ENCODE measurements at places on chromosomes 5 and 9. TPM values are rescaled to one million over a fixed set of nuclear protein-coding genes. Genes with fewer than 3 reads are reported as not detected.
A peak's percentile ranks its signal among the peaks of the same experiment; 100 is the strongest.

Gene CER1
- total RNA-seq = not detected

Gene FAM153A
- total RNA-seq = 3.8 TPM

Gene SPINK6
- not detected for total RNA-seq

Gene GABRG2
- total RNA-seq = 1.6 TPM

Gene PCA3
- not detected for total RNA-seq

Gene ENTR1
- 24.1 TPM for total RNA-seq

Gene MYO10
- not detected for total RNA-seq

Gene ADAMTS13
- total RNA-seq = 1.1 TPM

Gene C5orf58
- total RNA-seq = not detected

Gene REEP2
- total RNA-seq = not detected

Gene CDK9
- total RNA-seq = 119 TPM

Gene LCN9
- not detected for total RNA-seq

Gene TMC1
- total RNA-seq = not detected

Gene UGT3A1
- total RNA-seq = not detected

GRCh38 chr5:150204590-150204960 is 14.7 kb downstream of the SLC6A7 start:
- H3K4me3 ChIP-seq = no peak overlapping the region
- H3K27me3 ChIP-seq = peaks cover 24% of the 10 kb centered on the region
- no peaks in the 10 kb centered on the region for H3K36me3 ChIP-seq
- no peak overlapping the region for H3K27ac ChIP-seq

GRCh38 chr9:93960221-93960970 is 5.2 kb upstream of the BARX1 start:
- peaks cover 24% of the 10 kb centered on the region for H3K4me1 ChIP-seq
- peak overlapping the region; percentile 51 for H3K4me3 ChIP-seq
- no peaks in the 10 kb centered on the region for H3K36me3 ChIP-seq
- no peak overlapping the region for H3K27ac ChIP-seq
- peaks cover 63% of the 10 kb centered on the region for H3K27me3 ChIP-seq

DNA sequence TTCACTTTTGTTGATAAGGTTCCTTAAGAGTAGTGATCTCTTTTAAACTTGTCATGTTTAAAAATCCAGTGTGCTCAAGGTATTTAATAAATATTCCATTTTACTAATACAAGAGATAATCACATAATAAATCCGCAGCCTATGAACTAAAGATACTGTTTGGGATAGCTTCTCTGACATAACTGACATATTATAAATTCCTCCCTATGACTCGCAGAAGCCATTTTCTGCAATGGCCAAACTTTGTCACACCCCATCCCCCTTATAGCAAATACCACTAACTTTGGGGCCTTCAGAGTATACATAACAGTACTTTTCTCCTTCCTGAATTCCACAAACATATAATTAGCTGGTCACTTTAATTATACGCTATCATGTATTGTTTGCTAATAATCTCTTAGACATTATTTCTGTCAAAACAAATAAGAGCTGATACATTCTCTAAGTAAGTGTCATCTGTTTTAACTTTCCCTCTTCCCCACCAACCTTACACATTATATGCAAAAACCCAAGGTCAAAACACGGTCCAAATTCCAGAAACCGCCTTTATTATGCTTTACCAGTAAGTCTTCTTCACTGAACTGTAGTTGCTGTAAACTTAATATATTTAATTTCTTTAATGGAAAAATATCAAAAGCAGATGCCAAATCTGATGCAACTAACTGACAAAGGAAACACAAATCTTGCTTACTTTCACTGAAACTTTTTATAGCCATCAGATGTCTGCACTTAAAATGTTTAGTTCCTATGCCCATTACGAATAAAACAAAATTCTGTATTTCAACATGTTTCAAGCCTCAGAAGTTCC is 971 bp downstream of the TMEM267 start:
- H3K27me3 ChIP-seq = no peaks in the 10 kb centered on the region
- H3K4me1 ChIP-seq = peaks cover 38% of the 10 kb centered on the region
- H3K4me3 ChIP-seq = peak overlapping the region; percentile 88

DNA sequence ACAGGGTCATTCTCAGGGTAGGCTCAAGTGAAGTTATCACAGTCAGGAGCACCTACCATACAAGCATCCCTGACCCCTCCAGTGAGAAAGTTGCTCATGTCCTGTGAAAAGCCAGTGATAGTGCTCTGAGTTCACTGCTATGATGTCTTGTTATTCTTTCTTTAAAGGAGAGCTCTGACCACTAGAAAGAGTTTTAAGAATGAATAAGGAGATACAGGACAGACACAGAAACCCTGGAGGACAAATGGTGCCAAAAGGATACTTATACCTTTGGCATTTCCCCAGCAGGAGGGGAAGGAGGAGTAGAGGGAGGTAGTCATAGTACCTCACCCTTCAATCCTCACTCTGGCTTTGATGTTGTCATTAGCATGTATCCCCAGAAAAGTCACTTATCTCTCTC is 84.0 kb upstream of the AGXT2 start:
- H3K4me3 ChIP-seq = no peak overlapping the region
- H3K27ac ChIP-seq = no peak overlapping the region
- H3K36me3 ChIP-seq = no peaks in the 10 kb centered on the region
- no peak for DNase-seq

GRCh38 chr9:312596-313320 is 98.1 kb downstream of the DOCK8 start:
- H3K4me1 ChIP-seq = no peaks in the 10 kb centered on the region
- DNase-seq = no peak
- H3K4me3 ChIP-seq = no peak overlapping the region
- no peaks in the 10 kb centered on the region for H3K27me3 ChIP-seq

DNA sequence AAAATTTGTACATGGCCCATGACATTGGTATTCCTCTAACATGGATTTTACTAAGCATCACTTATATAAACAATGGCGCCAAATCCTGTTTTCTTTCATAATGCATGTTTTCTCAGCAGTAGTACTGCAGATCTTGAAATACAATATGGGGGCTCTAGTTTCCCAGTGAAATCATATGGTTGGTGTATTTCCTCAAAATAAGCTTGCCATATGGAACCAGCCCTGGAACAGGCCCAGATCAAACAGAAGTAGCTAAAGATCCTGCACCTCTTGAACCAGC is 163.9 kb downstream of the ZNF608 start:
- DNase-seq = no peak
- H3K36me3 ChIP-seq = no peaks in the 10 kb centered on the region
- H3K4me3 ChIP-seq = no peak overlapping the region
- H3K27ac ChIP-seq = no peak overlapping the region
- H3K4me1 ChIP-seq = peaks cover 12% of the 10 kb centered on the region

- H3K4me1 ChIP-seq = no peaks in the 10 kb centered on the region
- H3K4me3 ChIP-seq = no peak overlapping the region
- no peak overlapping the region for H3K27ac ChIP-seq
- H3K27me3 ChIP-seq = no peaks in the 10 kb centered on the region
Observed at GRCh38 chr5:78964889-78965288, 20.2 kb downstream of the ARSB start.

- H3K27me3 ChIP-seq = no peaks in the 10 kb centered on the region
- DNase-seq = no peak
- H3K36me3 ChIP-seq = no peaks in the 10 kb centered on the region
- H3K27ac ChIP-seq = peak overlapping the region; percentile 60
- peak overlapping the region; percentile 56 for H3K4me3 ChIP-seq
Observed at GRCh38 chr5:119078861-119079260, 8.0 kb downstream of the DMXL1 start.

DNA sequence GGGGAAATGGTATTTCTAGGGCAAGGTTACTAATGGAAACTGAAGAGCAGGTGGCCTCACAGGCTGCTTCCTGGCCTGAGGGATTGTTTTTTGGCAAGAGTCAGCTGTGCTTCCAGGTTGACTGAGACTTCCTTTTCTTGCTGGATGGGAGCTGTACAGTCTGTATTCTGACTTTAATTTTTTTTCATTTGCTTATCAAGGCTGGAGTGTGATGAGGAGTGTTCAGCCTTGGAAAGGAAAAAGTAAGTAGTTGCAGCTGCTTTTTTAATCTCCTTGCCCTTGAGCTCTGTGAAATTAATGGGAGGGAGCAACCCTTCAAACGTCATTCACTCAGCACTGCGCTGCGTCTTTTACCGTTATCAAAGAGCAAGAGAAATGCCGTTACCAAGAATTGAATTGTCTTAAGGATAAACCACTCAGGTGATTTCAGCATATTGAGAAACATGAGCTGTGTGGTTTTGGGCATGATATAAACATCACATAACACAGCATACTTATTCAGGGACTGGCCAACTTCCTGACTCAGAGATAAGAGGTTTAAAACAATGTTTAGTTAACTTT is 47.6 kb downstream of the AQP7 start:
- H3K27me3 ChIP-seq = no peaks in the 10 kb centered on the region
- peaks cover 7% of the 10 kb centered on the region for H3K4me1 ChIP-seq
- H3K36me3 ChIP-seq = peaks cover 5% of the 10 kb centered on the region
- DNase-seq = no peak

DNA sequence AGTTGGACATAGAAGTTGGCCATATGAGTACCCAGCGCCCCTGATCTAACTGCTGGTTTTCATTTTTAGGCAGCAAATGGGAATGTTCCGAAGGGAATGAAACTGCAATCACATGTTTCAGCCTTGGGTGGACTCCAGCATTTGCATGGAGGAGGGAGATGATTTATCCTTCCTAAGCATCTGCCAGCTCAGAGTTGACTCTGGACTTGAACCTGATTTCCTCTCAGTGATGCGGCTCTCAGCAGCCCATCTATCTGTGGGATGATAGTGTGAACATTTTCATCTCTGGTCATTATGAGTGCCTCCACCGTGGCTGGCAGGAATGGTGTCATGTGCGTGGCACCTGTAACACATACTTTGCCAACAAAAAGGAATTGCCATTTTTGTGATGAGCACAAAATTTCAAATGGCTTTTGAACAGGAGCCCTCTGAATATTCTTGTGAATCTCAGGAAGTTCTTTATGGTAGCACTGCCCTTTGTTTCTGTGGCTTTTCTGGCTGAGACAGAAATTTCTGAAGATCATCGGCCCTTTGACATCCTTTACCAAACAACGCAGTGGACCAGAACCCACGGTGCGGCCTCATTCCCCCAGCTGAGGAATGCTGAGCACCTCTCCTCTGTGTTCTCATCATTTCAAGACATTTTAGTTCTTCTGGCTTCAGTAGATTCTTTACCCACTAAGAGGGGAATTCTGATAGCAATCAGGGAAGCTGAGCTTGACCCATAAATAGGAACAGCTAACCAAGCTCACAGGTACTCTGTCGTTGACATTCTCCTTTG is 28.5 kb downstream of the FUBP3 start:
- H3K36me3 ChIP-seq = no peaks in the 10 kb centered on the region
- H3K4me1 ChIP-seq = no peaks in the 10 kb centered on the region
- H3K4me3 ChIP-seq = no peak overlapping the region
- no peaks in the 10 kb centered on the region for H3K27me3 ChIP-seq
- DNase-seq = no peak
- H3K27ac ChIP-seq = no peak overlapping the region

- no peaks in the 10 kb centered on the region for H3K36me3 ChIP-seq
- no peaks in the 10 kb centered on the region for H3K27me3 ChIP-seq
- no peak overlapping the region for H3K27ac ChIP-seq
- DNase-seq = no peak
- no peak overlapping the region for H3K4me3 ChIP-seq
Observed at GRCh38 chr9:123727332-123727731, 202.6 kb downstream of the DENND1A start.

- no peak for DNase-seq
- H3K4me1 ChIP-seq = no peaks in the 10 kb centered on the region
- no peak overlapping the region for H3K27ac ChIP-seq
- H3K27me3 ChIP-seq = no peaks in the 10 kb centered on the region
Observed at GRCh38 chr9:26264709-26265601, 586.7 kb upstream of the TUSC1 start.

DNA sequence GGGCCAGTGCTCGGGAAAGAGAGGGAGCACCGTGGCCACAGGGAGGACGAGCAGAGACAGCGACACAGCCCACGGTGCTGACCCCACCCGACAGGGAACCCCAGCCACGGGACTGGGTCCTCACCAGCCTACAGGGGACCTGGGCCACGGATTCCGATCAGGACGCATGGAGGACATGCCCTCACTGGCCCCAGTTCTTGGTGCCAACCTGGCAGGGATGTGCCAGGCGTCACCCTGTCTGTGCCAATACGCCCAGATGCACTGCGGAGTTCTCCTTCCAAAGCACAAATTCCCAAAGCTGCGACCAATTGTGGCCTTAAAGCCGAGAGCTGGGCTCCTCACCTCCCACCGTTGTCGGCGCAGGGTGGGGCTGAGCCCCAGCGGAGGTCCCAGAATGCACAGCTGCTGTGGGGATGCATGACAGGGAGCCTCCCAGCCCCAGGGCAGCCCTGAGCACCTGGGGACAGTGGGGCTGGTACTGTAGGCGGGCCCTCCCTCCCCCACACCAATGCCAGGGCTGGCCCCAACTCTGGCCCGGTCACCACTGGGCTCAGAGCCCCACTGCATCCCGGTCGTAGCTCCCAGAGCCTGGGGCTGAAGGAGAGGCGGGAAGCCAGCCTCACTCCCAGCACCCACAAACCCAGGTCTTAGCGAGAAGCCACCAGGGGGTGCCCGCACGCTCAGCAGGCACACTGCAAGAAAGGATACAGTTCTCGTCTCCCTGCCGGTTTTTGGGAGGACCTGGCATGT is 44.2 kb downstream of the NKD2 start:
- H3K36me3 ChIP-seq = peaks cover 1% of the 10 kb centered on the region
- no peaks in the 10 kb centered on the region for H3K27me3 ChIP-seq
- H3K4me1 ChIP-seq = peaks cover 8% of the 10 kb centered on the region

- no peaks in the 10 kb centered on the region for H3K36me3 ChIP-seq
- no peaks in the 10 kb centered on the region for H3K4me1 ChIP-seq
- H3K27me3 ChIP-seq = peaks cover 15% of the 10 kb centered on the region
- no peak overlapping the region for H3K27ac ChIP-seq
- DNase-seq = no peak
- no peak overlapping the region for H3K4me3 ChIP-seq
Observed at GRCh38 chr5:6410421-6410820, 32.1 kb upstream of the MED10 start.

DNA sequence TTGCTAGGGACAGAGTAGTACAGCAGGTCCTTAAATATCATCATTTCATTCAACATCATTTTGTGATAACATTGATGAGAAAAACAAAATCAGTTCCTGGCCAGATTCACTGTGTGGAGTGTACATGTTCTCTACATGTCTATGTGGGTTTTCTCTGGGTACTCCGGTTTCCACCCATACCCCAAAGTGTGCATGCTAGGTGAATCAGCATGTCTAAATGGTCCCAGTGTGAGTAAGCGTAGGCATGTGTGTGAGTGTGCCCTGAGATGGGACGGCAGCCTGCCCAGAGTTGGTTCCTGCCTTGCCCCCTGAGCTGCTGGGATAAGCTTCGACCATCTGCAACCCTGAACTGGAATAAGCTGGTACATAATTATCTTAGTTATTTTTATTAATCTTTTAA is 16.5 kb upstream of the GLIS3 start:
- DNase-seq = no peak
- H3K36me3 ChIP-seq = no peaks in the 10 kb centered on the region
- H3K27me3 ChIP-seq = peaks cover 26% of the 10 kb centered on the region
- no peak overlapping the region for H3K4me3 ChIP-seq
- no peak overlapping the region for H3K27ac ChIP-seq
- no peaks in the 10 kb centered on the region for H3K4me1 ChIP-seq

GRCh38 chr9:75054368-75055001 is 26.4 kb upstream of the CARNMT1 start:
- H3K27ac ChIP-seq = no peak overlapping the region
- peaks cover 3% of the 10 kb centered on the region for H3K36me3 ChIP-seq
- DNase-seq = no peak
- no peaks in the 10 kb centered on the region for H3K27me3 ChIP-seq
- no peak overlapping the region for H3K4me3 ChIP-seq

All from natural killer cell treated with Interleukin-12 subunit alpha and Interleukin-12 subunit beta and Interleukin-15 and Interleukin-18, amount 100 ng/mL, for 72 hours (primary cell).